ENCODE measurements at places on chromosomes 7 and 10. TPM values are rescaled to one million over a fixed set of nuclear protein-coding genes. Genes with fewer than 3 reads are reported as not detected.

DNA sequence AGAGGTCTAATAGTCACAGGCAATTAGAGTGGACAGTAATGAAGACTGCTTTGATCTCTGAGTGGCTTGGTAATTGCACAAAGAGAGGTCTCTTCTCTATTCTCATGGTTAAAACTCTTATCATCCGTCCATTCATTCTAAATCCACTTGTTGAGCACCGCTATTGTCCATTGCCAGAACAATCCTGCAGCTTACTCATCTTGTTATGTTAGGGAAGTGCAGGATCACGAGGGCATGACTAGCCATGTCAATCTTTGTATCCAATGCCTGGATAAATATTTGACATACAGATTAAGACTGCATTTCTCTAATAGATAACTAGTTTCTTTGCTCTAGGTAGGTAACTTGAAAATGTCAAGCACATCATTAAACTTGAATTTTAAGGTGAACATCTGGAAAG is 14.9 kb downstream of the SFTPD start:
- no peak for DNase-seq

DNA sequence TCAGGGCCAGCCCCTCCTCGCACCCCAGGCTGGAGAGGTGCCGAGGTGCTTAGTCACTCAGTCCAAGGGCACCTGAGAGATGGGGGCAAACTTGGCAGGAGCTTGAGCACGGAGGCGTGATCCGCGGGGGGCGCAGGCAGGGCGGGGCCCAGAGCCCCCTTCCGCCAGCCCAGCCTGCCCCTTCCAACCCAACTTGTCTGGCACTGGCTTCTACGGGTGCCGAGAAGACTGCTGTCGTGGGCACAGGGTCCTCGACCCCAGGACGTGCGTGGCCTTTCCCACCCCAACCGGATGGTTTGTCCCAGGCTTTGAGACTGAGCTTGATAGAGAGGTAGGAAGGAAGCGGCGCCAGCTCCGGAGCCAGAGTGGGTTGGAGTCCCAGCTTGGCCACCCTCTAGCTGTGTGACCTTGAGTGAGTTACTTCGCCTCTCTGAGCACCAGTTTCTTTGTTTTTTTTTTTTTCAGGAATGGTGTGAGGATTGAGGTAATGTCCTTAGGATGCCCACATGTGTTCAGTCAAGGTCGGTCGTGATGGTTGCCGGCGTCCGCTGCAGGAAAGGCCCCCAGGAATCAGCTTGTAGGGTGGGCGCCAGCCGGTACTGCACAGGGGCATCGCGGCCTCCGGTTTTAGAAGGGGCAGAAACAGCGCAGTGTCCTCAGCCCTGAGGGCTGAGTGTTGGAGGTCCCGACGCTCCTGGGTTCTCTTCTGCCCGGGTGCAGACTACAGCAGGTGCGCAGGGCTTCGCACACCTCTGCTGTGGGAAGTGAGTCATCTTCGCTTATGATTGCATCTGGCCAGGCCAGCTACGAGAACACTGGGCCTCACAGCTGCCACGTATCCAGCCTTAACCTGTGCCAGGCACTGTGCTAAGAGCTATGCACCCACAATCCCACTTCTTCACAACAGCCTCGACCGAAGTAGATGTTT is 28.6 kb upstream of the VAX1 start:
- no peak for DNase-seq

H2BK1 gene
- total RNA-seq = not detected

GRCh38 chr7:151313857-151314256 is 27.8 kb upstream of the NUB1 start:
- no peak for DNase-seq

DNA sequence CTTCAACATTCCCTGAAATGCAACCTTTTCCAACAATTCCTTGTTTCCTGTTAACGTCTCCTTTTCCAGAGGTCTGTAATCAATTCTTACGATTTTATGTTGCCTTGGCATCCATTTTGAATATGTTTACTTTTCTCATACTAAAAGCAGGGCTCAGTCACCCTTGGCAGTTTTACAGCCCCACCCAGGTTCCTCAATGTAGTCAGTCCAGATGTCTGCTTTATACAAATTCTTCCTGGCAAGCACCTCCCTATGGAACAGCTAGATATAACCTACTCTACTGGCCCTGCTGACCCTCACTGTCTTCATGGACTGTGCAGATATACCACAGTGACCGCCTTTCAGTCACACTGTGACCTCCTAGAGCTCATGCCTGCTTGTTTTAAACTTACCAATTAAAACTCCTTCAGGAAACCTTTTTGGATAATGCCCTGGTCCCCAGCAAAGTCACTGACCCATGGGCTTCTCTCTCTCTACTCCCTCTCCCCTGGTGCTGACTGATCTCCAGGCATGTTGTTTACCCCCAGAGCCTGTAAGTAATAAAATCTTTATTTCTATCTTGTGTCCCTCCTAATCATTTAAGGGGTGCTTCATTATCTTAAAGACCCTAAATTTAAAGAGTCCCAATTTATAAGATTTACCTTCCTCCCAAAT is 147.1 kb upstream of the STEAP1 start:
- DNase-seq = no peak

SLC13A4 gene
- not detected for total RNA-seq

DNA sequence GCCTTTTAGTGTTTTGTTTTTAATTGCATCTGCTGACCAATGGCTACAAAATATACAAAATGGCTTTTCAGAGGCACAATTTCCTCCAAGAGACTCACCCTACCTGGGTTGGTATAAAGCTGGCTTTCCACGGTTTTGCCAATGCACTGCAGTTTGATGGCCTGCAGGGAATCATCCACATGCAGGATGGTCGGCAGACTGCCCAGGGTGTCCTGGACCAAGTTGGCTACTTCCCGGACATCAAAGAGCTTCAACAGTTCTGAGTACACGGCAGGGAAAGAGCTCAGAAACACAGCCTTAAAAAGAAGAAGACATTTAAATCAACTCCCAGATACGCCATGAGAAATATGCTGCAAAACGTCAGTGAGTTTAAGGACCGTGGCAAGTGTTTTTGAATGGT is 301.0 kb upstream of the IMMP2L start:
- DNase-seq = no peak

CC2D2B gene
- total RNA-seq = 13.1 TPM

- no peak for DNase-seq
Observed at GRCh38 chr7:22093001-22093400, 147.3 kb upstream of the CDCA7L start.

TMEM236 gene
- 1.2 TPM for total RNA-seq

GRCh38 chr7:139738101-139738489 is 39.7 kb downstream of the HIPK2 start:
- DNase-seq = no peak

PTPN20 gene
- total RNA-seq = 8.6 TPM

DNA sequence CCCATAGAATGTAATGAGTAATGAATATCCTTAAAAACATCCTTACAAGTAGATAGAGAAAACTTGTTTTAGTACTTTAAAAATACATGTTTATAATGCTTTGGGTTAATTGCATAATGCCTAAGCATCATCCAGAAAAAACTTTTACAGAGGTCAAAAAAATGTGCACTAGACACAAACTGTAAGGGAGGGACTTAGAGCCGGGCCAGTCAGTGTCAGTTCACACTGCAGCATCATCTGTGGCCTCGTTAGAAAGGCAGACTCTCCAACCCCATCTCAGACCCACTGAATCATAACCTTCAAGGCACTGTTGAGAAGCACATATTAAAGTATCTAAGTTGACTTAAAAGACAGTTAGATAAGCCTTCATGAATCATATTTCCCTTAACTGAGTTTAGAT is 230.1 kb upstream of the PRPS1L1 start:
- no peak for DNase-seq

DNA sequence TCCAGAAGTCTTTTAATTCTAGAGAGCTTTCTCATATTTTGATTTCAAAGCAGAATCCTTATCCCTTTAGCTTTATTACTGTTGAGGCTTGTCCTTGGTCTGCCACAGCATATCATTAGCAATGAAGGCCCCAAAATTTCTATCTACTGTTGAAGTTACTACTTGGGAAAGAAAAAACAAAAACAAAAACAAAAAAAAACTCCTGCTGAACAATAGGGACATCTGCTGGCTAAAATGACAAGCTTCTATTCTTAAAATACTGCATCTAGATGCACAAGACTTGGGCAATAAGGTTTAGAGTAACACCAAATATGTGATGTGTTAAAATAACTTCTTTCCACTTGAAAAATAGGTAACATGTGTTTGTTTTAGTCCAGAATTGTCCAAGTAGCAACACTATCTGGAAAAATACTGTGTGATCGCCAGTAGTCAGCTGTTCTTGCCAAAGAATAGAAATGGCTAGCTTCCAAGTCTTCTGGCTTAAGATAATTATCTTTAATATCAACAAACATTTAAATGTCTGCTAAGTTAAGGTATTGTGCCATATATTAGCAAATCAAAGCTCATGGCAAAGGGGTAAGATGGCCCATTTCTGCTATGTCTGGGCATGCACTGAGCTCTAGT is 3.8 kb upstream of the DMTF1 start:
- DNase-seq = no peak

DNA sequence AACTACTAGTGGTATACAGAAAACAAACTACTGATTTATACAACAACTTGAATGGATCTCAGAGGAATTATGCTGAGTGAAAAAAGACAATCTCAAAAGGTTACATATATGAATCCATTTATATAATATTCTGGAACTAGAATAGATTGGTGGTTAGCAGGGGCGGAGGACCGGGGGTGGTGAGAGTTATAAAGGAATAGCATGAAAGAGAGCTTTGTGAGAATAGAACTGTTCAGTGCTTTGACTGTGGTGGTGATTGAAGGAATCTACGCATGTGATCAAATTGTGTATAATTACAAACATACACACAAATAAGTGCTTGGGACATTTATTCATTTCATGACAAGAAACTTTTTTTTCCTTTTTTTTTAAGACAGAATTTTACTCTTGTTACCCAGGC is 19.6 kb downstream of the RAB19 start:
- no peak for DNase-seq

LMTK2 gene
- total RNA-seq = 12.4 TPM

- DNase-seq = no peak
Observed at GRCh38 chr10:16583382-16583781, 61.7 kb upstream of the C1QL3 start.

FXYD4 gene
- total RNA-seq = 0.95 TPM

SEC23IP gene
- total RNA-seq = 26.5 TPM

- DNase-seq = no peak
Observed at GRCh38 chr7:69839782-69840181, 241.5 kb downstream of the AUTS2 start.
